Activated CD4-positive, alpha-beta T cell treated with anti-CD3 and anti-CD28 coated beads, Interleukin-10, Interleukin-2, amounts not matched to agents 100 ng/mL and 50 ng/mL, durations not matched to agents 16 hours and 8 hours (primary cell): ENCODE measurements at places on chromosomes 3 and 15.

- peak; percentile 90 for DNase-seq
These were observed 37.9 kb downstream of the UBR1 start for GRCh38 chr15:43067717-43068461.

GRCh38 chr3:98188545-98188944 lies 22.0 kb downstream of the OR5H15 start:
- peak; percentile 41 for DNase-seq

GRCh38 chr3:48565591-48566400 lies 2.2 kb upstream of the UCN2 start:
- DNase-seq: peak; percentile 39

DNA sequence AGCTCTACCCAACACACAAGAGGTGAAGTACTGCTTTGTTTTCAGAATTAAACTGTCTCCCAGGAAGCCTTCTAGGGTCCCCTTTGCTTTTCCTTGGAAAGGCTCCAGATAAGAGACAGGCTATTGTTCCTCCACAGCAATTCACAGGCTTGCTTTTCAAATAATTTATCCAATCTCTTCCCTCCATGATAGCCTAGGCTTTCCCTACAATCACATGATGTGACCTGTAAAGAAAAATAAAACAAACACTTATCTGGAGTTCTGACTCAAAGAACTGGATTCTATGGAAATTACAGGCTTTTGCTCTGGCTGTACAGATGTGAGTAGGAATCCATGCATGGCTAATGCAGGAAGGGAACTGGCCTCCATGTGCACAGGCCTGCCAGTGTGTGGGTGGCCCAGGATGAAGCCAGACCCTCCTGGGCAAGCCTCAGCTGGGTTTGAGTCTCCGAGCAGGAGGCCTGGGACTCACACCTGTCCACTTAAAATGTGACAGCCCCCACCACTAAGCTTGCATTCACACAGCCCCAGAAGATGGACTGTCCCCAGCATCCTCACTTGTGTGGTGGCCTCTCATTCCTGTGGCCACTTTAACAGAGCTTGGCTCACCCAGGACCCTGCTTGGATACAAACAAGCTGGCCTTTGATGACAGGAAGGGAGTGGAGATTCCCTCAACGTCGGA lies 75.8 kb upstream of the LEKR1 start:
- no peak for DNase-seq

DNA sequence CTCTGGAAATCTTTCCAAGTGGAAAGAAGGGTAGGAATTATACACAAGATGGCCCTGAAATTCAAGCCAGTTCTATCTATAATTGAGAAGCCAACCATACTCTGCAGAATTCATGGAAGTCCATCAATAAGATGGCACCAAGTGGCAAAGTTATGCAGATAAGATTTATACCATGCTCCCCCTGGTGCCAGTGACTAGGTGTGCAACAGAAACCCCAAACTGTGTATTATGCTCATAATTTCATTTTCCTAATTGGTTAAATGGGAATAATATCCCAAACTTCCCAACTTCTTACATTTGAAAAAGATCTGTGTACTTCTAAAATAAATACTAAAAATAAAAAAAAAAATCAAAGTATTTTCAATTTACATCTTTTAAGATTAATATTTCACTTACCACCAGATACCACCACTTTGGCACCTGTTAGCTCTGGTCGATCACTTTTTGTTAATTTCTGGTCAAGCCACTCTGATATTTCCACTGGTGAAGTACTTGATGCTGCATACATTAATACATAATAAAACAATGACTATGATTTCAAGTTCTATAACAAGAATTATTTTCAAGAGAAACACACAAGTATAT lies 25.9 kb downstream of the ETFA start:
- DNase-seq: peak; percentile 9

DNA sequence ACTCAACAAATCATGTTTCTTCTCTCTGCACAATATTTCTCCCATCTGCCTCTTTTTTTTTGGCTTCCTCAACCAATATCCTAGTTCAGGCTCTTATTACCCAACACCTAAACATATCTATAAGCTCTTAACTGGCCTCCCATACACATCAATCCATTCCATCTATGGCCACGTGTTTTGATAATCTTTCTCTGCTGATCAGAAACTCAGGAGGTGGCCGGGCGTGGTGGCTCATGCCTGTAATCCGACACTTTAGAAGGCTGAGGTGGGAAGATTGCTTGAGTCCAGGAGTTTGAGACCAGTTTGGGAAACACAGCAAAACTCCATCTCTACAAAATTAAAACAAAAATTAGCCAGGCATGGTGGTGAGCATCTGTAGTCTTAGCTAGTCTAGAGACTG lies 68.4 kb downstream of the IGF2BP2 start:
- DNase-seq: no peak

DNA sequence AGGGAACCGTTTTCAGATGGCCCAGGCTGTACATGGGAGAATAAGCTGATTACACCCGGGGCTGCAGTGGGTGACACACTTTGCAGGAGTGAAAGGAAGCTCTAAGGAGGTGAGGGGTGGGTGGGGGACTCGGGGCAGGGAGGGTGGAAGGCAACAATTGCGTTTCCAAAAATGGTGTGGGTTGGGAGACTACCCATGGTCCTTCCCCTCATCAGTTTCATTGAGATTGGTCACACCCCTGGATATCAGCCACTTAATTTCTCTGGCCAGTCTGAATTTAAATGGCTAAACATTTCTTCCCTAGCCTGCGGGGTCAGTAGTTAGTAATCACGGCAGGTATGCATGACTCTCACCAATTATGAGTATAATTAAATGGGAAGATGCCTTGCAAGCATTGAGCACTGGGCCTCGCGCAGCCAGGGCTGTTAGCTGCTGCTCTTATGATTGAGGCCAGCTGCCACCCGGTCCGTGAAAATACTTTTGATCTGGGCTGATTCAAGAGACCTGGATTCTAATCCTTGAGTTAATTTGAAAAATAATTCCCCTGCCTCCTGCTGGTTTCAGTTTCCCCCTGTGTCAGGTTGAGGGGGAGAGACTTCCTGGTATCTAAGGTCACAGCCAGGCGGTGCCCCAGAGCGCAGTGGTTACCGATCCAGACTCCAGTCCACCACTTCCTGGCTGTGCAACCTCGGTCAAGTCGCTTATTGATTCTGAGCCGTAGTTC lies 23.3 kb downstream of the SLC6A6 start:
- peak; percentile 72 for DNase-seq

- DNase-seq: no peak
These were observed 24.6 kb upstream of the ANPEP start for GRCh38 chr15:89839167-89839810.

DNA sequence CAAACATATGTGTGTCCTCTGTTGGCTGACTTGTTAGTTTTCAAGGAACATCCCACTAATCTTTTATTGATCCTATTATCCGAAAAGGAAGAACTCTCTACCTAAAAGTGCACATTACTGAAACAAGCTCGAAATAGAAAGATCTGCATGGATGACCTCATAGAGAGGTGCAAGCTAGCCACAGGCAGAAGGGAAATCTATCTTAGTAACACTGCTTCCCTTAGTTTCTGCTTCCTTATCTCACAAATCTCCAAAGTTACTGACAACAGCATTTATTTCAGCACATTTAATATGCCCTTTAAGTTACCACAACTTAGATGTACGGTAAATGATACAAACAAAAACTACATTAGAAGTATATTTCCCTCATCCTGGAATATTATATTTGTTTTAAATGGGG lies 285.1 kb upstream of the CCDC54 start:
- DNase-seq: no peak

DNA sequence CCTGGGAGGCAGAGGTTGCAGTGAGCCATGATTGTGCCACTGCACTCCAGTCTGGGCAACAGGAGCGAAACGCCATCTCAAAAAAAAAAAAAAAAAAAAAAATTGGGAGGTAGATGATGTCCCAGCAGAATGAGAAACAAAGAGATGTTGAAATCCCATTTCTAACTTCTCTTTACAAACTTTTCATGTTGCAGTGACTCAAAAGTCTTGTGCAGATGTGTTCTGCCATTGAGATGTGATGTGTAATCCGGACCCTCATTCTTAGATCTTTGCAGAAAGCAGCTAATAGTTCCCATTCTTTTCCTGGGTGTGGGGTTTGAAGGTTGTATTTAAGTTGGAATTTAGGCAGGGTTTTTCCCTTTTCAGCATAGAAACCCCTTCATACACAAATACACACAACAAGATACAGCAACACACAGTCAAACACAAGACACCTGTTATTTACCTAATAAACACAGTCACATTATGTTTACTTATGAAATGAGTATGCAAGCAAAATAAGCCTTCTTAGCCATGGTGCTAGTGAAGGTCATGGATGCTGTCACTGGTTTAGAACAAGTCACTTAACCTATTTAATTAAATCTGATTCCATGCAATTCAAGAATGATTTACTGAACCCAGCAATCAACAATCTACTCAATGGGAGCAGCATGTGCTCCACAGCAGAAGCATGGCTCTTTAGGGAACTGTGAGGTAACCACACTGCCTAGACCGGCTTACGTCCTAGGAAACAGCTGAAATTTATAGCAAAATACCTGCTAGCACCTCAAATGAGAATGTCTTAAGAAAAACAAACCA lies 14.9 kb downstream of the SIAH2 start:
- no peak for DNase-seq

GRCh38 chr3:186717039-186717457 lies at the start of gene KNG1:
Gene KNG1 (plus strand): TSS chr3:186717359. CDS start chr3:186717543, 184 bp downstream.
- no peak for DNase-seq

DNA sequence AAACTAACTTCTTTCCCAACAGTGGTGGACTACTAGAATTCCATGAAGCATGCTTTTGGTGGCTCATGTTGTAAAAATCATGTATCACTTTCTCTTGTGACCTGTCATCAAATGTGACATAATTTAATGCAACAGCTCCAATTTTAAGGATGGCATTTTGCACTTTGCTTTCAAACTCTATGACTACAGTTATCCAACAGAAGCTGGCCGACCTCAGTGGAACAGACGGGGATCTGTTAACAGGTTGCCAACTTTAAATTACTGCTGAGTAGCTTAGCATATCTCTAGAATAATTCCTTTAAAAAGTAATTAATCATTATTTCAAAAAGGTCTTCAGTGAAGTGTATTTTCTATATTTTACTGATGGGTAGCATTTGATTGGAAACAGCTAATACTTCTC lies 907.4 kb downstream of the FHIT start:
- no peak for DNase-seq

DNA sequence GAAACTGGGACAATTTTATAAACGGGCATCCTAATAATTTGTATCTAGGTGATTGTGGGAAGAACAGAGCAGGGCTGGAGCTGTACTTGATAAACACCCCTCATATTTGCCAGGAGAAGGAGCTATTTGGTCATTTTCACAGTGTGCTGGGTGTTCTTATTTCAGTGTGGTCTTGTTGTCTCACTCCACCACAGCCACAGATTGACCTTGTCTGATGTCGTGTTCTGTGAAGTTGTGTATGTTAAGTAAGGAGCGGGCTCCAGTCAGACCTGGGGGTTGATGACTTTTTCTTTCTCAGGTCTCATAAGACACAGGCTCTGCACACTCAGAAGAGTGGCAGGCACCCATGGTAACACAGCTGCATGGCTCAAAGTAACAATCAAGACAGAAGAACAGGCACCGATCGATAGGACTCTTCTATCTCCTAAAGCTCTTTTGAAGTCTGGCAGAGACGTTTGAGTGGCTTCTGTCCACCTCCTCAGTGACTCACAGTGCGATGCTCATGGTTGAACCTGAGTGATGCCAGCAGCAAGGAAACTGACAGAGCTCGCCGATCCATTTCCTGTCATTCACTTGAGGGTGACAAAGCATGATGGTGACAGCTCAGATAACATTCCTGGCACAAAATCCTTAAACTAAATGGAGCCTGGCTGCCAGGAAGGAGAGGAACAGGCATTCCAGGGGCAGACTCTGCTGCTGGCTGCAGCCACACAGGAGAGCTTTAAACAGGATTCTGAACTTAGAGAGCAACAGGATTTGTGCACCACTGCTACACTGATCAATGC lies 20.8 kb downstream of the DPH3 start:
- DNase-seq: peak; percentile 22

DNA sequence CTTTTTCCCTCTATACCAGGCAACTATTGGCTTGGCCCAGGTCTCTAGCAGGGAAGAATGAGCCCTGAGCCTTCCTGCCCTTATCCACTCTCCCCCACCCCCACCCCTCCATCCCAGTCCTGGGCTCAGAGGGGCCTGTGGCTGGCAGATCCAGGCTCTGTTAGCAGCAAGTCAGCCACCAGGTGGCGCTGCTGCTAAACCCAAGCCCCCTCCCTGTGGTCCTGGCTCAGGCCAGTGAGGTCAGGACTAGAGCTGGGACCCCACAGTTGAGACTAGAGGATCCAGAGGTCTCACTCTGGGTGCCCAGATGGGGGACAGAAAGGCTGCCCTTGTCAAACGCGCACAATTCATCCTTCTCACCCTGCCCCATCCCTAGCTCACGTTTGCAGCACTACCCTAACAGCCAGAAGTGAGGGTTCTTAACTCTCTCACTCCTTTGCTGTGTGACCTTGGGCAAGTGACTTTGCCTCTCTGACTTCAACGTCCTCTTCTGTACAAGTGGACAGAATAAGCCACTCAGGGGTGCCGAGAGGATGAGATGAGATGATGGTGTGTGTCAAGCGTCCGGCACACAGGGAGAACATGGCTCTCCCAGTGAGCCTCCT lies 46.8 kb upstream of the SLC6A1 start:
- peak; percentile 62 for DNase-seq

DNA sequence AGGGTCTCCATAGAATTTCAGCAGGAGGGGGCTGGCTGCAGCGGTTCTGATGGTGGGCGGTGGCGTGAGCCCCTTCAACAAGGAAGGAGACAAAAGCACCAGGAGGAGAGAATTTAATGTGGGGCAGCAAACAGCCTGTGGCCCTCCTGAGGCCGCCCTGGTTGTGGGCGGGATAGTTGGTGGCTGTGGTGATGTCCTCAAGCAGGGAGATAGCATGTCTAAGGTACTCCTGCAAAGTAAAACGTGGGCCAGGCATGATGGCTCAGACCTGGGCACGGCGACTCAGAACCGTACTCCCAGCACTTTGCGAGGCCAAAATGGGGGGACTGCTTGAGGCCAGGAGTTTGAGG lies 94.0 kb downstream of the LRRK1 start:
- no peak for DNase-seq

DNA sequence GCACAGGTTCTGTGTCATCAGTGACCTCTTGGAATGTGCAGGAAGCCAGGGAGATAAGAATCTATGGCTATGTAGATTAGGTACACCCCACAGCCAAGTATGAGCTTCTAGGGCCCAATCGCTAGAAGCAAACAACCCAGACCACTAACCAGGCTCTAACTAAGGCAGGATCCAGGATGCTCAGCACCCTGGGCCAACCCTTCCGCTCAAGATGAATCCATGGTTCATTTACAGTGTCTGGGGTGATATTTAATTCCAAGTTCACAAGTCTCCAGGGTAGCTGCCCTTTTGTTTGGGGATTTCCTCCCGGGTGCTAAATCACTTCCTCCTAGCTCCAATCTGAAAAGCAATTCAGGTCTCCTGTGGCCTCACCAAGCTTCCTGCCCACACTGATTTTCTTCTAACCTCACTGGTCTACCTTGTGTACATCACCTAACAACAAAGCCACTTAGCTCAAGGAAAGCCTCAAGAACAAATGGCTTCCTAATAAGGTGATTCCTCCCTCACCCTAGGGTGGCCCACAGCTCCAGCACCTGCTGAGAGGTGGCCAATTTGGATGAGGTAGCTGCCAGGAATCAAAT lies 2.4 kb downstream of the EHD4 start:
- DNase-seq: peak; percentile 77
